ENCODE measurements at places on chromosomes 1 and 21.

GRCh38 chr1:156752843-156753482, 1.5 kb upstream of the HDGF start:
- DNase-seq, result no peak

DNA sequence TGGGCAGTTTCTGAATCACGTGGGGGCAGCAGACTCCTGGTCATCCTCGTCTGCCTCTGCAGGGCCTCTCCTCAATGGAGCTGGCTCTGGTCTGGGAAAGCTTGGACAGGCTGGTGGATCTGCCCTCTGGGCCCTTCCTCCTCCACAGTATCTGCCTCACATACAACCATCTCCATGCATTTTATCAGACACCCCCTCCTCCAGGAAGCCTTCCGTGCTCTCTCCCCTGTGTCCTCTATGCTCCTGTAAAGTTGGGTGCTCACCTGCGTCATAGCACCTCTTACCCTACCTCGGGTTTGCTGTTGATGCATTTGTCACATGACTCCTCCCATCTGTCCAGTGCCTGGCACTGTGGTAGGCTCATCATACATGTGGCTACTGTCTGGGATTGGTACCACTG, 95.7 kb upstream of the TMEM51 start:
- no peak for DNase-seq

DNA sequence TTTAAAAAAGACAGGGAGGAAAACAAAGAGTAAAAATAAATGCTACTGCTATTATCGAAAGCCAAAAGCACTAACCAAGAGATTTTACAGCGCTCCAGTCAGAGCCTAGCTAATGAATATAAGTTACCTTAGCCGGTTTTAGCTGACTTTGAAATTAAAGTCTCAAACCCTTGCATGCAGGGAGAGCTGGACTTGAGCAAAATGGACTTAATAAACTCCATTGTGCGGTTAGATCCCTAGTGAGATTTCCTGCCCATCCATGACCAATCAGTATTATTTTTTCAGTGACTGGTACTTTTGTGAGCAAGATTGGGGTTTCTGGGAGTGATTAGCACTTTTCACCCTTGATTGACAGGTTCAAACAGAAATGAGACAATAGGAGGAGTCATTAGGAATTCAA, 333.4 kb upstream of the ADGRL2 start:
- DNase-seq, result no peak

DNA sequence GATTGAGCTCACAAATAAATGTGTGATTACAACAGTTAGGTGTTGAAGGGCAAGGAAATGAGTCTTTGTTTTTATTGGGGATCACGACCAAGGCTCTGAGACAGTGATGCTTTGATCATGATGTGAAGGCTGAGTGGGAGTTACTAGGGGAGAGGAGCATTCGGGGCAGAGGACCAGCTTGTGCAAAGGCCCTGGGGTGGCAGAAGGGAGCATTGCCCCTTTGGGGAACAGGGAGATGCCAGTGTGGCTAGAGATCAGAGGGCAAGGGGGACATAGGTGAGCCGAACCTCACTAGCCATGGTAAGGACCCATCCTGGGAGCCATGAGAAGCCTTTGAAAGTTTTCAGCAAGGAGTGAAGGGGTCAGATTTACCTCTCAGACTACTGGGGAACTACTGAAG, 31.1 kb downstream of the TNFRSF8 start:
- no peak for DNase-seq

DNA sequence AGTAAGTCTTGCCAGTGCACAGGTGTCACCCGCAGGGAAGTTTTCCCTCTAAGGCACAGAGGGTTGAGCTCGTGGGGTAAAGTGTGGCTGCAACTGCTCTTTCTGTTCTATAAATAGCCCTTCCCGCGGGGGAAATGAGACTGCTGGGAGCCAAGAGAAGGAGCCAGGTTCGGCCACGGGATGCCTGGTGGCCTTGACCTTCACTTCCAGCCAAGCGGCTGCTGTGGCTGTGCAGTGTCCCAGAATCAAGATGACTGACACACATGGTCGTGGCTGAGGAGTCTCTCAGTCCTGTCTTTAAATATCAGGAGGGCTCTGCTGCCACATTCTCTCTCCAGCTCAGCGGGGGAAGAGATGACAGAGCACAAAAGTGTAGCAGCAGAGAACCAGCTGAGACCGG, 154.1 kb upstream of the VAMP3 start:
- DNase-seq, result no peak

GRCh38 chr21:27421654-27422053, 454.8 kb upstream of the ADAMTS5 start:
- DNase-seq, result no peak

GRCh38 chr1:17488995-17489767, 49.7 kb upstream of the RCC2 start:
- no peak for DNase-seq

GRCh38 chr1:32948905-32949304, 15.7 kb downstream of the RNF19B start:
- no peak for DNase-seq

DNA sequence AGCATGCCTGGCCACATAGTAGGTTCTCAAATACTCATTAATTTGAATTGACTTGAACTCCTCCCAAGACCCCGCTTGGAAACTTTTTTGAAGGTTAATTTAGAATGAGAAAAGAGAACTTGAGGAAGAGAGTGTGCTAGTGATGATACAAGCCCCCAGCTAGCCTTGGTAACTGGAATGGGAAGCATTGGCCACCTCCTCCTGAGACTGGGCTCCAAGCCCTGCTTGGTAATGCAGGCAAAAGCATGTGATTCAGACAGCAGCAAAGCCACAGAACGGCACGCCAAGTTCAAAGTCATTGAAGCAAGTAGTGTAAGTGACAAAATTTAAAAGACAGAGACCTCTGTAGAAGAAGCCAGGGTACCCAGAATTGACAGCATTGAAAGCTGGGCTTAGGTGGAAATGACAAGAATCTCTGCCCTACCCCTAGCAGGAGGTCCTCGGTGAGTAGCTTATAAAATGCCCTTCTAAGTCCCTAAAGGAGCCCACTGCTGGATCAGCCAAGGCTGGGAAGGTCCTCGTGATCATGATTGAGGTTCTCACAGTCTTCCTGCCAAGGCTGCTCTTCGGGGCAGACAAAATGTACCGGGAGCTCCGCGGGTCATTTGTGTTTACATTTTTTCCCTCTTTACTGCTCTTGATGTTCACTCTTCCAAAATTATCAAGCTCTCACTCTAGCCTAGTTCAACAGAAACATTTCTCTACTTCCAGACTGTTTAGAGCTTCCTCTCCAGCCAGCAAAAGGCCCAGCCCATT, 99.4 kb downstream of the TSEN15 start:
- DNase-seq, result no peak

DNA sequence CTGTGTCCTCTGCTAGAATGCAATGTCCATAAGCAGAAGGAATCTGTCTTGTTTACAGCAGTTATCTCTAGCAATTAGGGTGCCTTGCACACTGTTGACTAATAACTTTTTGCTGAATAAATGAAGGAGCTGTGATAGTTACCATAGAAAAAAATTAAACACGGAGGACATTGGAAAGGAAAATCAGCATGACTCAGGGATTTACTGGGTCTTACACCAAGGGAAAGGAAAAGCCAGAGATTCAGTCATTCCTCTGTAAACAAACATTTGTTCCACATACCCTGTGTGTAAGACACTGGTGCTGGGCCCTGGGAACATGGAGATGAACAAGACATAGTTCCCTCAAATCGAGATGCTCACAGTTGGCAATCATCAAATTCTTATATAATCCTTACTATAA, 183.3 kb downstream of the PTGER3 start:
- no peak for DNase-seq

DNA sequence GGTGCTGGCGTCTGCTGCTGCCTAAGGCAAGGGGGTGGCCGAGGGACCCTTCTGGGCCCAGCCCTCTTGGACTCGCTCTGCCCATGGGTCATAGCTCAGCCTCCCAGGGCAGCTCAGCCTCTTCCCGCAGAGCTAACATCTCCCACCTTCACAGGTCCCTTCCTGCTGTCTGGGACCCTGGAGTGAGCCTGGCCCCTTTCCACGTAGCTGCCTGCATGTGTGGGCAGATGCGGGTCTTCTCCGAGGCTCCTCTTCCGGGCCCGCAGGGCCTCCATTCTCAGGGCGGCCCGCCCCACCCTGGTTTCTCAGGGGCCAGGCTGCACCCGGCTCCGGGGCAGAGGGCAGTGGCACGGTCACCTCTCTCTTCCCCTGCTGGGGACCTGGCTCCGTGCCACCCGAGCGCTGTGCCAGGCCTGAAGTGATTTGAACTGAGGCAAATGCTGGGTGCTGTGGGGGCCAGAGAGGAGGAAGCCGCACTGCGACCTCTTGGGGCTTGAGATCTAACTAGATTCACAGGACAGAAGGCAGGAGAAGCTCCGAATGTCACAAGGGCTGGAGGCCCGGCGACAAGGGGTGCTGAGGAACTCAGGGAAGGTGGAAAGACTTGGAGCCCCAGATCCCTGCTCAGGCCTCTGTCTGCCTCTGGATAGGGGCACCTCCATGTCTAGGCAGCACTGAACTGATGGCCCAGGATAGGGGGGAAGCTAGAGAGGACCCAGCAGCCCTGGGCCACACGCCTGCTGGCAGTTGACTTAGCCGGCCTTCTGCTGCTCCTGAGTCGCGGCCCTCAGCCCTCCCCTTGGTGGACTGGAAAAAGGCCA, 40.7 kb downstream of the COQ8A start:
- DNase-seq, result no peak

- no peak for DNase-seq
Measured at GRCh38 chr1:56380531-56380930, 198.8 kb downstream of the PLPP3 start.

DNA sequence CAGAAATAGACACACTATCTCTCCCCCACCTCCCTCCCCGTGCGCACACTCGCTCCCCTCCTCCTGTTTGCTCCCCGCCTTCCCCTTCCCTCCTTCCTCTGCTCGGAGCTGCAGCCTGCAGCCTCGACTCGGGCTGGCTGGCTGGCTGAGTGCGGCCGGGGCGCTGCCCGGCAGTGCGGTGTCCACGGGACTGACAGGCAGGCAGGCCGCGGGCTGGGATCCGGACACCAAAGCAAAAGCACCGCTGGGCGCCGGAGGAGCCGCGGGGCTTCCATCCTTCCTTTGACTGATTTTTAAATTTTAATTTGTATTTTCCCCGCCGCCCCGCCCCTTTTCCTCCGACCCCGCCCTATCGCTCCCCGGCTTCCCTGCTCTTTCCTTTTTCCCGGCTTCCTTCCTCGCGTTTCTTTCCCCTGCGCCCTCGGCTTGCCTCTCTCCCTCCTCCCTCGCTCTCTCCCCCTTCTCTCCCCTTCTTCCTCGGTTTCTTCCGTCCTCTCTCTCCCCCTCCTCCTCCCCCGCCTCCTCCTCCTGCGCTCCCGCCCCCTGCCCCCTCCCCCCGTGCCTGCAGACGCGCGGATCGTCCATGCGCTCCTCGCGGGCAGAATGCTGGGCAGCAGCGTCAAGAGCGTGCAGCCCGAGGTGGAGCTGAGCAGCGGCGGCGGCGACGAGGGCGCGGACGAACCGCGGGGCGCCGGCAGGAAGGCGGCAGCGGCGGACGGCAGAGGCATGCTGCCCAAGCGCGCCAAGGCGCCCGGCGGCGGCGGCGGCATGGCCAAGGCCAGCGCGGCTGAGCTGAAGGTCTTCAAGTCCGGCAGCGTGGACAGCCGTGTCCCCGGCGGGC, 109.4 kb downstream of the NAV1 start:
- no peak for DNase-seq

DNA sequence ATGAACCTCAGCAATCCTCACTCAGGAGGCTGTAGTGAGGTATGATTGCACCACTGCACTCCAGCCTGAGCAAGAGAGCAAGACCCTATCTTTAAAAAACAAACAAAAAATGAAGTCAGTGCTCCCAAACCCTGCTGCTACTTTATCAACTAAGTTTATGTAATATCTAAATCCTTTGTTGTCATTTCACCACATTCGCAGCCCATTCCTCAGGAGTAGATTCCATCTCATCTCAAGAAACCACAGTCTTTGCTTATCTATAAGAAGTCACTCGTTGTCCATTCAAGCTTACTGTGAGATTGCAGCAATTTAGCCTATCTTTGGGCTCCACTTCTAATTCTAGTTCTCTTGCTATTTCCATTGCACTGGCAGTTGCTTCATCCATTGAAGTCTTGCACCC, 44.3 kb upstream of the RGL1 start:
- no peak for DNase-seq

All from glomerular endothelial cell (primary cell).